Inflammatory macrophage treated with lipopolysaccharide for 1 hour (primary cell): ENCODE measurements at places on chromosomes 3 and 15.
A peak's percentile ranks its signal among the peaks of the same experiment; 100 is the strongest.

DNA sequence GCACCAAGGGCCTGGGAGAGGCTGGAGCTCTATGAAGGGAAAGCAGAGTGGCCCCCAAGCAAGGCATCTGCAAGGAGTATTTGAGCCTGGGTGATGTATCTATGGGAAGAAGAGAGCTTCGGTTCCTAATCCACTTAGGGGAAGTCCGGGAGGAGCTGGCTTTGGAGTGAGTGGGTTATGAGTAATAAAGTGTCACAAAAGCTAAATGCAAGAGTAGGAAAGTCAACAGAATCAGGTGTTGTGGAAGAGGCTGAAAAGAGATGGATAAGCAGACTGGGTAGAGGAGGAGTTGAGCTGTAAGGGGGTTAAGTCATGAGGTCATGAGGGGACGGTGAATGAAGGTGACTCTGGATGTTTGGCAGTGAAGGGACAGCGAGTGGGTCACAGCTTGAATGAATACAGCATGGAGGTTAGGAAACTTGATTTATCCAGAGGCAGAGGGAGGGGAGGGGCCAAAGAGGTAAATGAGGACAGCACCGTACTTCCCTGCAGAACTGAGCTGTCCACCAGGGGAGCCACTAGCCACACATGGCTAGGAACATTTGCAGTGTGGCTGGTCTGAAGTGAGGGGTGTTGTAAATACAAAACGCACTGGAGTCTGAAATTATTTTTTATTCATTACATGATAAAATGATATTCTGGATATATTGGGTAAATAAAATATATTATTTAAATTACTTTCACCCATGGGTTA is 83.3 kb downstream of the ADCY5 start:
- no peak for DNase-seq

- no peak for DNase-seq
These were observed 97.6 kb upstream of the SLC25A36 start for GRCh38 chr3:140844072-140844471.

DNA sequence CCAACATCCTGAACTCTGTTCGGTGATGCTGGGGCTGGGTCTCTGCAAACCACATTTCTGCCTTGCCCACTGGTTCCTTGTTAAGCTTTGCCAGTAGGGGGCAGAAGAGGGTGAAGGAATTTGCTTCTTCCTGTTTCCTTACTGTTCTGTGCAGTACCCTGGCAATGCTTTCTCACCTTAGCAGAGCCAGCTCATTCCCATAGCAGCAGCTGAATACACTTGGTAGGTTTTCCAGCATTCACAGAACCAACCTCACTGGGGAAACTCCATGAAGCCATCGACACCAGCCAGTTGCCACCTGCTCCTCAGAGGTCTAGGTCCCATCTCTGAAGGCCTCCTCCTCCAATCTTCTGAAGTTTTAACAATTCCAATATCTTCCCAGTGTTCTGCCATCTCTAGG is 308.4 kb downstream of the PDCD6IP start:
- DNase-seq: peak; percentile 19

DNA sequence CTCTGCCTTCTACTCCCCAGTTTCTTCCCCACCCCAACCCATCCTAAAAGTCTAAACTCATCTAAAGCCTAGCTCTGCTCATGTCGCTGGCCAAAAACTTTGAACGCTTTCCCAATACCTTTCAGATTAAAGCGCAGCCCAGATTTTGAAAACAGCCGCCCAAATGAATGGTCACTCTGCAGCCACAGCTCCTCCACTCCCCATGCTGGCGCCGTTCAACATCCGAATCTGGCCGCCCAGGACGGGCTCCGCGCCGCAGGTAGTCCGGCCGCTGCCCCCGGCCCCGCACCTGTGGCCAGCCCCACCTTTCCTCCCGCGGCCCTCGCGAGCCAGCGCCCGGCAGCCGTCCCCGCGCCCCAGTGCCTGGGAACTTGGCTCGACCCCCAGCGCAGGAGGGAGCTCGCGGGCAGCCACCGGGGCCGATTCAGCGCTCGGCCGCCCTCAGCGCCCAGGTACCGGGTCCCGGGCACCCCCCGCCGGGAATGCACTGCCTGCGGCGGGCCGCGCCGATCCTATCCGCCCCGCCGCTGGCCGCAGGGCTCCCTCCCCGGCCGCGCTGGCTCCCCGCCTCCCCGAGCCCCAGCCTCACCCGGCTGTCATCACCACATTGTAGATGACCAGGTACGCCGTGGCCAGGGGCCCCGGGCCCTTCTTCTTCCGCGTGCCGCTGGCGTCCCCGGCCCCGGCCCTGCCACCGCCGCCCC is 417 bp downstream of the HACD2 start:
- no peak for DNase-seq

GRCh38 chr3:179771797-179772196 is 119.0 kb downstream of the USP13 start:
- no peak for DNase-seq

- DNase-seq: peak; percentile 12
These were observed at the start of gene GRAMD2A for GRCh38 chr15:72197460-72198355. Gene GRAMD2A, minus strand, starts transcription at chr15:72197787.

DNA sequence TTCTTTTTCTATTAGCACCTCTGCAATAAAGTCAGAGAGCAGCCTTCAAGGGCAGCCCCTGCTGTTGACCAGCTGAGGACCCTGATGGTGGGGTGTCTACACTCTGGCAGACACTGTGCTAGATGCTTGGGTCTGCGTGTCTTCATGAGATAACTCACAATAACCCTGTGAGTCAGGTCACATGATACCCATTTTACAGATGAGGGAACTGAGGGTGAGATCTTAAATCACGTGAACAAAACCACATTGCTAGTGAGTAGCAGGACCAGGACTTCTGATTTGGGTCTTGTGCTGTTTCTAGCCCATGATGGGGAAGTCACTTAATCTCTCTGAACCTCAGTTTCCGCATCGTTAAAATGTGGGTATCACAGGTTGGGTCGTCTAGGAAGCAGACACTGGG is 118.5 kb upstream of the LIPC start:
- DNase-seq: no peak

- DNase-seq: peak; percentile 9
These were observed 1.3 kb upstream of the THBS1 start for GRCh38 chr15:39579487-39580116.

DNA sequence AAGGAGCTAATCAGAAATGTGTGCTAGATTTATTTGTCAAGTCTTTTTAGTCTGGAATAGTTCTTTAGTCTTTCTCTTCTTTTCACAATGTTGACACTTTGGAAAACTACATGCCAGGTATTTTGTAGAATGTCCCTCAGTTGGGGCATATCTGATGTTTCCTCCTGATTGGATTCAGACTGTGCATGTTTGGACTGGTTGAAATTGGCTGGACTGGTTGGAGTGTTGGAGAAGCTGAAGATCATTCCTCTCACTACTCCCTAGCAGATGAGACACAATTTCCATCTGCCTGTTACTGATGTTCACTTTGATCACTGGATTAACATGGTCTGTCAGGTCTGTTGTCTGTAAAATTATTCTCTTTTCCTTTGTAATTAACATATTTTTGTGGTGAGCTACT is 3.7 kb downstream of the NME9 start:
- DNase-seq: no peak

- no peak for DNase-seq
These were observed 306.0 kb upstream of the GBE1 start for GRCh38 chr3:82067420-82067819.

DNA sequence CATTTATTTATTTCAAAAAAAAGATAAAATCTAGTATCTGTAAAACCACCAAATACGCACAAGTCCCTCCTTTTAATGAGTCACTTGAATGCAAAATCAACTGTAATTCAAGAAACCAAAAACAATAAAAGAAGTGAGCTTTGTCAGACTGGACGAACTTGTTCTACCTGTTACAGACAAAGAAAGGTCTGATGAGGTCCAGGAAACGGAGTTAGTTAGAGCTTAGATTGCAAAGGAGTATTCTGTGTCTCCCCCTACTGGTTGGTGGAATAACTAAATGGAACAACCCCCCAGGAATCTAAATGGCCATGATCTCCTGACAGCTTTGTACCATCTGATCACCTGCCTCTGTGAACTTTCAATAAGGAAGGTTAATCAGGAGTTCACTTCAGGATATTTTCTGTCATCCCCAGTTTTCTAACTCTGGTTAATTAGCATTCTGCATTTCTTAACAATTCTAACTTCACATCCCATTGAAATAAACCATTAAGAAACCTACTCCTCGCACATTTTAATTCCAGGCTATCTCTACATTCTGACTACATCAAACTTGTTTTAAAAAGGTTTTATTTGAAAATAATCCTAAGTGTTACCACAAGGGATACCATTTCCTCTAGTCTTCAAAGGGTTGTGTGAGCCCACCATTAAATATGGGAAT is 333.0 kb upstream of the SATB1 start:
- DNase-seq: peak; percentile 92

GRCh38 chr3:141178551-141178950 is 53.1 kb upstream of the PXYLP1 start:
- no peak for DNase-seq

DNA sequence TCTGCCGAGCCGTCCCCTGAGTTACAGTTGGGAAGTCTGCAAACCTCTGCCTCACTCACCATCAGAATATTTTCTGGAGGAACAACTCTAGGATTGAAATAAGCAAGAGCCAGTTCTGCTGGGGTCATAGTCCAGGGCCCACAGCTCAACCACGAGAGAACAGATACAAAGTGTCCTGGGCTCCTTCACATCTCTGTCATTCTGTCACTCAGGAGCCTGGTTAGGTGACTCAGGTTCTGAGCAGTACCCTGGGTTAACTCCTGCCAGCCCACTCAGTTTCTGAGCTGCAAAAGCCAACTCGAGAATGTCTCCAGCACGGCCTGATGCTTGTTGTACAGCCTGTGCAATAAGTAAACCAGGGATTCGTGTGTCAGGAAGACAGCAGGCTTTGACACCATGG is 155.7 kb downstream of the SLCO3A1 start:
- no peak for DNase-seq

DNA sequence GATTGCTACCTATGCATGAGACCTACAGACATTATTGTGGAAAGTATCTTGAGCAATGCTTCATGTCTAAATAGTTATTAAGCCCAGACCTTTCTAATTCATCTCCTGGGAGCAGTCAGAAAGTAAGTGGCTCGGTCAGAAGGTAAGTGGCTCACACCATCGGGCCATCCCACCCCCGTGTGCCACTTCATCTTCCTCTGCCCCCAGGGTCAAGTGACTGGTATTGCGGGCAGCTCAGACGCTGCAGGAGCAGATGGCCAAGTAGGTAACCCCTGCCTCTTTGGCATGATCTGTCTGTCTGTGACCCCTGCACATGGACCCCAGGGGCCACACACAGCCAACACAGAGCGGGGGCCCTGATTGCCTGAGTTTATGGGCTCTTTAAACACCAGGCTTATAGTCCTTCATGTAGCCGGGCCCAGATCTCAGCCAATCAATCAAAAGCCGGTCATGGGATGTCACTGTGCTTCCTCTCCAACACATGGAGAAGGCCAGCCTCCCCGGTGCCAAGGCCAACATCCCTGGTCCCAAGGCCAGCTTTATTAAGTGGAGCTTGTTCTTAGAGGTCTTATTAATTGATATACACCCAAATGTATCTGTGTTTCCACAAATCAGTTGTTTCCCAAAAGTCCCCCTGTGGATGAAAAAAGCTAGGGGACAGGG is 42.9 kb downstream of the LARP6 start:
- DNase-seq: no peak

- no peak for DNase-seq
These were observed 34.1 kb upstream of the ABI3BP start for GRCh38 chr3:101027286-101027685.

- no peak for DNase-seq
These were observed 143.3 kb downstream of the CHDH start for GRCh38 chr3:53702776-53703530.

GRCh38 chr3:24661175-24661584 is 166.5 kb upstream of the THRB start:
- DNase-seq: no peak

- no peak for DNase-seq
These were observed 23.6 kb downstream of the PLEKHO2 start for GRCh38 chr15:64865126-64865997.

DNA sequence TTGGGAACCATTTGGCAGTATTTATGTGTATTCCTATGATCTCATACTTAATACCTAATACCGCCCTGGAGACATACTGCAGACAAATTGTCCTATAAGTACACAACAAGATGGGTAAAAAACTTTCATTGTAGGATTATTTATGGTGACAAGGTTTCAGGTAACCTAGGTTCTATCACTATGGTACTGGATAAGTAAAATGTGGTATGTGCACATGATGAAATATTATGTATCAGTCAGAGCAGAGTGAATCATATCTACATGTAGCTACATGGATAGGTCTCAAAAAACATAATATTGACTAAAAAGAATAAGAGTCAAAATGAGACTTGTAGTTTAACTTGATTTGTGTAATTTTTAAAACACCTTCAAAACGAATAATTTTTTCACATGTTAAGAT is 147.8 kb downstream of the LEKR1 start:
- no peak for DNase-seq

GRCh38 chr3:157414861-157415260 is 21.8 kb upstream of the PTX3 start:
- DNase-seq: no peak

DNA sequence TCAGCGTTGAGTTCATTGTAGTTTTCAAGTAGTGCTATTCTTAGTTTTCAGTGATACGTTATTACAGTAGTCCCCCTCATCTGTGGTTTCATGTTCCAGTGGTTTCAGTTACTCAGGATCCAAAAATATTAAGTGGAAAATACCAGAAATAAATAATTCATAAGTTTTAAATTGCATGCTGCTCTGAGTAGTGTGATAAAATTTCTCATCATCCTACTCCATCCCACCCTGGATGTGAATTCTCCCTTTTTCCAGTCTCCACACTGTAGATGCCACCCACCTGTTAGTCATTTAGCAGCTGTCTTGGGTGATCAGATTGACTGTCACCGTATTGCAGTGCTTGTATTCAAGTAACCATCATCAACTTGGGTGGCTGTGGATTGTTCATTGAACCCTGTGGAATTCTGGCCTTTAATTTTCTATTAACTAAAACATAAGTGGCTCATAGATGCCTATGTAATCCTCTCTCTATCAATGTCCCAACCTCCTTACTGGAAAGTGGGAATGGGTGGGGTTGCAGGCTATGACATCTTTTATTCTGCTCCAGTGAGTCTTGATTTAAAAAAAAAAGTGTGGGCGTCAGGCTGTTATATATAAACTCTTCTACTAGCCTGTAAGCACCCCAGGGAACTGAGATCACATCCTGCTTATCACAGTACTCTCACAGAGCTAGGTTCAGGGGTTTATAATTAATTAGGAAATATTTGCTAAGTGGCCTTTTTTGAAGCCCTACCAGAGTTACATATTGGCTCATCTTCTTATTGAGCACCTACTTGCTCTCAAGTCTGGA is 97.5 kb downstream of the CFAP20DC start:
- DNase-seq: no peak

GRCh38 chr3:156577736-156578135 is 22.8 kb upstream of the SSR3 start:
- DNase-seq: peak; percentile 55
